Stimulated activated CD8-positive, alpha-beta memory T cell treated with anti-CD3 and anti-CD28 coated beads, Interleukin-7, amount 100 ng/mL, for 1 hour (primary cell): ENCODE measurements at places on chromosomes 1 and 21.

DNA sequence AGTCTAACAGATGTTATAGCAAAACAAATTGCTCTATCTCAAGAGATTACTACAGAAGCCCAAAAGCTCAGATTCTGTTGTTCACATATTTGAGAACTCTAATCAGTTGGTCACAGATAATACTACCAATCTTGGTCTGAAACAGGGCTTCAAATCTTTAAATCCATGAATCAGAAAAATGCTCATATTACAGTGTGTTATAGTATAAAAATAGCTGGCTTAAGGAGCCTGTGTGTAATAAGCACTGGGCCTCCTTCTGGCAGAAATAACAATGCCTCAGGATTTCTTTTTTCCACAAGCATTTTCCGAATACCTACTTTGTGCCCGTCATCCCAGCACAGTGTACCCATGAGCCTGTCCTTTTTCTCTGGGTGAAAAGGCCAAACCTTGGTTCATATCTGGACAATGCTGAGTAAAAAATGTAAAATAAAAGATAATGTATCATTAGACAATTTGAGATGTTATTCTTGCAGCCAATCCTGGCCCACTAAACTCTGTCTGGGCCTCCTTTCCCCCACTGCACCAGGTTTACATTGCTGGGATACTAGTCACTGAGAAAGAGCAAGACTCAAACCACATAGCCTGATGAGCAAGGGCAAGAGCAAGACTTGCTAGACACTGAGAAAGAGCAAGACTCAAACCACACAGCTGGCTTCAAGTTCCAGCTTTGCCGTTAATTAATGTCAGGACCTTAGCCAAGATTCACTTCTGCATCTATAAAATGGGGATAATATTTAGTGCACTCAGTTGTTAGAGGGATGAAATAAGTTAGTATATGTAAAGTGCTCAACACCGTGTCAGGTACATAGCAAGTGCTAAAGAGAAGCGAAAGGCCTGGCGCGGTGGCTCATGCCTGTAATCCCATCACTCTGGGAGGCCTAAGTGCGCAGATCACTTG is 17.0 kb upstream of the ADAR start:
- no peak for DNase-seq

DNA sequence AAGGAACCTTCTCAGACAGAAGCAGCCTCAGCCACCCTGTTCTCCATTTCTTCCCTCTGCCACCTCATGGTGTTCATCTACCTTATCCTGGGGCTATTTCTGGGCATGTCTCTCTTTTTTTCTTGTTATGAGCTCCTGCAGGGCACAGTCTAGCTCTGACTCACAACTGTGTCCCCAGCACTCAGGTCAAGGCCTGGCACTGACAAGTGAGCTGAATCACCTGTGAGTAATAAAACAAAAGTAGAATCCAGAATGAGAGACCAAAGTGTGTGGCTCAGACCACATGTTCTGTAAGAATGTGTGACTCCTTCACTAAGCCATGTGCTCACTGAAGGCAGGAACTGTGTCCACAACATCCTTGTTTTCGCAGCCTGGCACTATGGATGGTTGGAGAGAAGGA is 23.2 kb downstream of the C1orf94 start:
- no peak for DNase-seq

GRCh38 chr1:194568610-194569009 is 1382.2 kb upstream of the B3GALT2 start:
- no peak for DNase-seq

DNA sequence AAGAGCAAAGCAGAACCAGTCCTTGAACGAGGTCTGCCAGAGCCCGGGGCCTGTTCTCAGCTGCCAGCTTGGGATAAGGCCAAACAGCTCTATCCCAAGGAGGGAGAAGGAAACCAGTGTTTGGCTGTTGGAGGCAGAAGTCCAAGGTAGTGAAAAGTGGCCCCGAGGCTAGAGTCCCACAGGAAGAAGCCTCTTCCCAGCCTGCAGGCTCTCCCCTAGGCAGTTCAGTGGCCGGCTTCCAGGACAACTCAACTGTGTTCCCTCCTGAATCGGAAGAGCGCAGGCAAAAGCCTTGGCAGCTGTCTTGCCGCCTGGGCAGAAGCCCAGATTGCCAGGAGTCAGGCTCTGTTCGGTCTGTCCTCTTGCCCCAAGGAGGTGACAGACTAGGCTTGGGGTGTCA is 19.3 kb downstream of the QSOX1 start:
- no peak for DNase-seq

- no peak for DNase-seq
Measured at GRCh38 chr1:114075546-114076242, 78.0 kb downstream of the SYT6 start.

DNA sequence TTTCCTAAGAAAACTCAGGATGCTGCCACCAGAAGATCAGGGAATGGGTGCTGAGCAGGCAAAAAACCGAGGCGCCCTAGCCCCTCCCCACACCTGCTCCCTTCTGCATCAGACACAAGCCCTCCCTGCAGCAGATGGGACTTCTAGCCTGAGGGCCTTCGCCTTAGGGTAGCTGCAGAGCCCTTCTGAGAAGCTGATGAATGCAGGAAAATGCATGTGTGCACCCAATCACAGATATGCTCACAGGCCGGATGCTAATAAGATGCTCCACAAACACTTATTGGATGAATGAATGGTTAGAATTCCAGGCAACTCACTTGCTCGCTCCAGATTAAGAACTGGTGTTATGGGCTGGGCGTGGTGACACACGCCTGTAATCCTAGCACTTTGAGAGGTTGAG is 6.8 kb upstream of the C1orf210 start:
- no peak for DNase-seq

DNA sequence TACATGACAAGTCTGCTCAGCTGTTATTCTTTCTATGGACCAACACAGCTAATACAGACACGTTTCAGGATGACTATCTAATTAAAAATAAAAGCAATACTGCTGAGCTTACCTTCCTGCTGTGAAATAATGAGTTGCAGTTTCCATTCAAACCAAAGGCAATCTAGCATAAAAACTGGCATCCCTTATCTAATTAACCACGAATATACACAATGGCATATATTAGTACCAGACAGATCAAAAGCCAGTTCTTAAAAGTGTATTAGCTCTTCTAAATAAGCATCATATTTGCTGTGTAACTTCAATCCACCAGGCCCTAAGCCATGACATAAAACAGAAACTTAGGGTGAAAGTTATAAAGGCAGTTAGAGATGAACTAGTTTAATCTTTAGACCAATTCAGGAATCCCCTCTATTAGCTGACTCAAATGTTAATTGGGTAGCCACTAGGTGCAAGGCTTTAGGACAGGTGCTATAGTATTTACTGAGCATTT is 20.6 kb downstream of the TESK2 start:
- no peak for DNase-seq

GRCh38 chr1:169109561-169110134 is 3.2 kb downstream of the ATP1B1 start:
- DNase-seq = no peak

DNA sequence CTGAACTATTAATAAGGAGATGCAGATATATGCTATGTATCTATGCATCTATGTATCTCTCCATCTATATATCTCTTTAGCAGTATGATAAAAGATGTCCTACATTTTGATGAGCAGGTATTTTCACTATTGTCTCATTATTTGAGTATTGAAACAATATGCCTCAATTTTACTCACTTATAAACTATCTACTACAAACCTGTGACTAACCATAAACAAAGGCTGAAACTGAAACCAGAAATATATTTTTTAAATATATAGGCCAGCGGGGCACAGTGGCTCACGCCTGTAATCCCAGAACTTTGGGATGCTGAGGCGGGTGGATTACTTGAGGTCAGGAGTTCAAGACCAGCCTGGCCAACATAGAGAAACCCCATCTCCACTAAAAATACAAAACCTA is 22.0 kb downstream of the EIF4G3 start:
- no peak for DNase-seq

DNA sequence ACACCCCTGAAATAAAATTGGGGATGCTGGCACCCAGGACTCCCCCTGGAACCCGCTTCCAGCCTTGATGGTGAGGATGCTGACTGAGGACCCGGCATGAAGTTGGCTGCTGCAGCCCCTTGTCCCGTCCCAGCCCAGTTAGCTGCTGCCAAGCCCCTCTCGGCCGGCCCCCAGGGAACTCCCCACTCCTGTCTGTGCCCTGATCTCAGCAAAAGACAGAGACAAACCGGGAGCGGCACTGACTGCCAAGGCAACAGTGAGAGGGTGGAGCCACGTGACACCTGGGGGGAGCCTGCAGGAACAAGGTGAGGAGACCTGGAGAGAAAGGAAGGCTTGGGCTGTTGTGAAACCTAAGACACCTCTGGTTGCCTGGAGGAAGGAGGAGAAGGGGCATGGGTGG is 24.7 kb downstream of the CASZ1 start:
- no peak for DNase-seq

- no peak for DNase-seq
Measured at GRCh38 chr1:74463333-74463988, 49.0 kb downstream of the LRRC53 start.

- no peak for DNase-seq
Measured at GRCh38 chr1:200654660-200655059, 15.0 kb downstream of the DDX59 start.

DNA sequence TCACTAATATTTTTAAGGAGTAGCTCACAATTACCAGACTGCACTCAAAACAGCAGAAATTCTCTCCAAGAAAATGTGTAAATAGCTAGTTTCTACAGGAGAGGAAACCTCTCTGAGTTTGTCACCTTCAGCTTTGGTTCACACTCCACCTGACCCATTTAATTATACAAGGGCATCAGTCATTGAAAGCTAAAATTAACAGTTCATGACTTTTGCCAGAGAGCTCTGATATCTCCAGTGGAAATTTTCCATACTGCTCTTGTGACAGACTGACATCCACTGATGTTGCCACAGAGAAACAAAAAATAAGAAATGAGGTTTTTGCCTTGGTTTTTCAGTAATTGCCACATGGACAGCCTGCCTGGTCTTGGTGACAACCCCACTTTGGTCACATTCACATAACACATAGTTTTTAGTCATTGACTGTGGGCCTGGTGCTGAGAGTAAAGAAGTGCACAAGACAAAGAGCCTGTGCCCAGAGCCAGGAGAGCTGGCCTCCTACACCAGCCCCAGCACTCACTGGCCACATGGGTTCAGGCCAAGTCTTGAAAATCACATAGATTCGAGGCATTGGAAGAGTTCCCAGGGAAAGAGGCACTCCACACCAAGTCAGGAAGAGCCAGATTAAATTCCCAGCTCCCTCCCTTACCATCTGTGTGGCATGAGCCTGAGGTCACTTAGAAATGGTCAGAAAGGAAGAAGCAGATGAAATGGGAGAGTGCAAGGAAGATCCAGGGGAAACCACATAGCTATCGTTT is 13.8 kb upstream of the SIM2 start:
- no peak for DNase-seq

DNA sequence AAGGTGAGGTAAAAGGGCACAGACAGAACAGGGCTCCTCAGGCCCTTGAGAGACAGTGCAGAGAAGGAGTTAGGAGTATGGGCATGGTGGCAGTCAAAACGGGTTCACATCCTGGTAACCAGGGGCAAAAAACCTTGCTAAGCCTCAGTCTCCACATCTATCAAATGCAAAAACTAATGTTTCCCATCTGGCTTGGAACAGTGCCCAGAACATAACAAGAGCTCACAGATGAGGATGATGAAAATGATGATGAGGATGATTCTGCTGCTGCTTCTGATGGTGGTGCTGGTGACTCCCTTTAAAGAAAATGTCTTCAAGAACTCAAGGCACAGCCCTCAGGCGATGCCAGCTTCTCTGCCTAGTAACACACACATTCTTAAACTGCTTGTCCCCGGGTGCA is 24.1 kb downstream of the HHIPL2 start:
- no peak for DNase-seq

GRCh38 chr1:69320757-69321211 is 246.9 kb upstream of the LRRC7 start:
- DNase-seq = no peak

DNA sequence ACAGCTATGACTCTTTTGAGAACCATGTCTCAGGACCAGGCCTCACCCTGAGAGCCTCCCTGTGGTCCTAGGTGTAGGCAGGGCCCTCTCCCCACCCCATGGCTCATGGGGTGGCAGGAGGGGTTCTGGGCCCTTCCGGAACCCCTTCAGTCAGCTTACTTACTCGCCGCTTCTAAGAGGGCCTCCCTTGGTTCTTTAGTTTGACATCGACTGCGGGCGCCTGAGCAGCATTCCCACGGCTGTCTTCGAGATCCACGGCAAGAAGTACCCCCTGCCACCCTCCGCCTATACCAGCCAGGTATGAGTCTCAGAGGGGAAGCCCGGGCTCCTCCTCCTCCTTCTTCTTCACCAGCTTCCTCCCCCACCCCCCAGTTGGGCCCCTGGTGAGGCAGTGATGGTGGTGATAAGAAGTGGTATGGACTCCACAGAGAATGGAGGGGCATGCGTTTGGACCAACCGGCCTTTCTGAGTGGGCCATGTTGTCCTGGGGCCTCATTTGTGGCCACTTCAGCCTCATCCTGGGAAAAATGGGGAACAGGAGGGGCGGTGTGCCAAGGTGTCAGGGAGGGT is 28.9 kb downstream of the KCNA10 start:
- DNase-seq = no peak

DNA sequence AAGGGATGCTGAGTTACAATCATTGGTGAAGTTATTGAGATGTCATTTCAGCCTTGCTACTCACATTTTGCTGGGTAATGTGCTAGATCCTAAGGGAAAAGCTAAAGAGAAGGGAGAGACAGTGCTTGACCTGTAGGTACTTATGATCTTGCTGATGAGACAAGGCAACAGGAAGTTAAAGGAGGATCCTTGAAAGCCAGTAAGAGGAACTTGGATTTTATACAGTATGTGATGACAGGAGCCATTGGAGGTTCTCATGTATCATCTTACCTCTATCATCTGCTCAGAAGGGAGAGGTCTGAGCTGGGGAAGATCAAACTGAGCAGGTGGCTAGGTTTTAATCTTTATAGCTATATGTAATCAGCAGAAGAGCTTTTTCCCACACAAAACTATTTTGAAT is 6.3 kb downstream of the APOBEC4 start:
- DNase-seq = no peak

DNA sequence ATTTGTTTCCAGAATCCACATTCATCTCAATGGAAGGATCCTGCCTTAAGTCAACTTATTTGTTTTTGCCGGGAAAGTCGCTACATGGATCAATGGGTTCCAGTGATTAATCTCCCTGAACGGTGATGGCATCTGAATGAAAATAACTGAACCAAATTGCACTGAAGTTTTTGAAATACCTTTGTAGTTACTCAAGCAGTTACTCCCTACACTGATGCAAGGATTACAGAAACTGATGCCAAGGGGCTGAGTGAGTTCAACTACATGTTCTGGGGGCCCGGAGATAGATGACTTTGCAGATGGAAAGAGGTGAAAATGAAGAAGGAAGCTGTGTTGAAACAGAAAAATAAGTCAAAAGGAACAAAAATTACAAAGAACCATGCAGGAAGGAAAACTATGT is 2.6 kb downstream of the GADD45A start:
- no peak for DNase-seq

DNA sequence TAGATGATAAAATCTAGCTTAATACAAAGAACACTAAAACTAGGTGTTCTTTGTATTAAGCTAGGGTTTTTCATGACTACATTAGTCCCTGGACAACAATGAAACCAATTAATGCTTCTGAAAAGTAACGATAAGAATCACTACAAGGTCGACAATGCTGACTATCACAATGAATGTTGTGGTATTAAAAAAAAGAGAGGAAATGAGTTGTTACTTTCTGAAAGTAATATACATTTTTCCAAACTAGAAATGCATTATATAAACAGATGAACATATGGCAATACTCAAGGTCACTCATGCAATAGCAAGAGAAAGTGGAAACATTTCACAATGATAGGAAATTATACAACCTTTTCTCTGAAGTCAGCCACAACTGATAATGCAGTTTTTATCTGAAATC is 19.0 kb downstream of the DPH5 start:
- DNase-seq = no peak
